ENCODE measurements at places on chromosomes 12 and 14. TPM values are rescaled to one million over a fixed set of nuclear protein-coding genes. Genes with fewer than 3 reads are reported as not detected.

SLC38A4 gene
- 1.0 TPM for total RNA-seq

NRL gene
- 1.4 TPM for total RNA-seq

UBR7 gene
- 18.7 TPM for total RNA-seq

- no peak for DNase-seq
Observed at GRCh38 chr12:100141666-100141997, 1.0 kb downstream of the BLTP3B start.

DCAF11 gene
- total RNA-seq, result 37.1 TPM

DNA sequence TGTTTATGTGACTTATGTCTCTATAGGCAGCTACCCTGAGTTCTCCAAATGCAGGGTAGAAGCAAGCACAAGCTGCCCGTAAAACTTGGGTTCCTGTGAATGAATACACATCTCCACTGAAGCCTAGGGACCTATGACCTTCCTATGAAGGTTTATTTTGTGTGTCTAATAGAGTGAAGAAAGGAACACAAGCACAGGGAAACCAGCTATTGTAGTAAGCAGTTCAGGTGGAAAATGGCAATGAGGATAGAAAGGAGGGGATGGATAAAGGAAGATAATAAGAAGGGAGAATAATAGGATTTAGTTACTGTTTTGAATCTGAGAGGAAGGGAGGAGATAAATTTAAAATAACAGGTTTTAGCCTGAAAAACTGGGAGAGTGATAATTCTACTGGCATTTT is 2.4 kb downstream of the PFKM start:
- no peak for DNase-seq

GRCh38 chr12:89051065-89051677 is 301.1 kb downstream of the DUSP6 start:
- no peak for DNase-seq

KRT77 gene
- total RNA-seq, result not detected

MYF6 gene
- total RNA-seq, result not detected

- DNase-seq, result no peak
Observed at GRCh38 chr12:76628745-76629144, 69.2 kb upstream of the OSBPL8 start.

PNN gene
- 37.7 TPM for total RNA-seq

RASSF9 gene
- 5.7 TPM for total RNA-seq

SCN8A gene
- 0.65 TPM for total RNA-seq

DNA sequence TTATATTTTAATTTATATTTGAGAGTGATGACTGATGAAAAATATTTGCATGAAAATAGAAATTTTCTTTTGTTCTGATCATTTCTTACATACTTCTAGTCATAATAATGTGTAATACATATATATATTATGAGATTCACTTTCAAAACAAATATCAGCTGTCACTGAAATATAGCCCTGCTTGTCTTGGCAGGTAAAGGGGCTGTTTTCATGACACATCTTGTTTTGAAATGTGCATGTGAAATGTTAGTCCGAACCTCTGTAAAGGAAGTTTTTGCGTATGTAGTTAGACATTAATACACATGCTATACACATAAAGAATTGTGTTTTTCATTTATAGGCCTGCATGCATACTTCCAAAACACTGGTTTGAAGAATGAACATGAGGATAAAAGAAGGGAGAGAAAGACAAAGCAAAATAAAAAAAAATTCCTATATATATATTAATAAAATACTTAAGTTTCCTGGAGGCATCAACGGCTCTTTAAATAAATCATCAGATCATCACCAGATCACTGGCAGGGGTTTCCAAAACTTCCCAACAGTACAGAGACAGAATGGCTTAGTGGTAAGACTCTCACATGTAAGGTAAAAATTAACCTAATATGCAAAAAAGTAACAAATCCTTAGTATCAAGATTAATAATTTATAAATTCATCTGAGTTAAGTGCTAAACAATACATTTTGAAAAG is 60.1 kb downstream of the SEL1L start:
- no peak for DNase-seq

DNA sequence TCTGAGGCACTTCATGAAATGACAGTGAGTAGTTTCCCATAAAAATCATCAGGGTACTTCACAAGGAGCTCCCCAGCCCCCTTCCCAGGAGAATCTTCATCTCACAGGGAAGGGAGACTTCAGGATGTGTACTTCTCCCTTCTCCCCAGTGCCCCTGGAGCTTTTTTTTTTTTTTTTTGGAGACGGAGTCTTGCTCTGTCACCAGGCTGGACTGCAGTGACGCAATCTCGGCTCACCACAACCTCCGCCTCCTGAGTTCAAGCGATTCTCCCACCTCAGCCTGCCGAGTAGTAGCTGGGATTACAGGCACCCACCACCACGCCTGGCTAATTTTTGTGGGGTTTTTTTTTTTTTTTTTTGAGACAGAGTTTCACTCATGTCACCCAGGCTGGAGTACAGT is 10.4 kb downstream of the ITPK1 start:
- DNase-seq, result no peak

GRCh38 chr12:25800101-25800500 is 158.4 kb upstream of the RASSF8 start:
- DNase-seq, result no peak

PDE3A gene
- total RNA-seq, result 52.8 TPM

OTX2 gene
- total RNA-seq, result not detected

DNA sequence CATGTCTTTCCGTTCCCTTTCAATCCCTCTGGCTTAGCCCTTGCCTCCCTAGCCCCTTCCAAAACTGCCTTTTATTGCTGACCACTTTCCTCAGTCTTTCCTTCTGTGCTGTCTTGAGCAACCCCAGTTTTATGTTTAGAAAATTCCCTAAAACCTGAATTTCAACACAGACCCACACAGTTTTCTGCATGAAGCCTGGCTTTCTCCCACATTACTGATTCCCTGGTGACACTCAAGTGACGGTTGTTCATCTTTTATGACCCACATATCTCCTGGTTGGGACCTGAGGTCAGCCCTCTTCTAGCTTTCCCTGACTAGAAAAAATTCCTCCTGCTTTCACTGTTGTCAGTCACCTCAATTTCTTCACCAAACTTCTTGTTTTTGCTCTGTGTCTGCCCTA is 21.0 kb downstream of the FGD4 start:
- no peak for DNase-seq

- DNase-seq, result no peak
Observed at GRCh38 chr12:114248527-114248926, 157.4 kb downstream of the TBX5 start.

DNA sequence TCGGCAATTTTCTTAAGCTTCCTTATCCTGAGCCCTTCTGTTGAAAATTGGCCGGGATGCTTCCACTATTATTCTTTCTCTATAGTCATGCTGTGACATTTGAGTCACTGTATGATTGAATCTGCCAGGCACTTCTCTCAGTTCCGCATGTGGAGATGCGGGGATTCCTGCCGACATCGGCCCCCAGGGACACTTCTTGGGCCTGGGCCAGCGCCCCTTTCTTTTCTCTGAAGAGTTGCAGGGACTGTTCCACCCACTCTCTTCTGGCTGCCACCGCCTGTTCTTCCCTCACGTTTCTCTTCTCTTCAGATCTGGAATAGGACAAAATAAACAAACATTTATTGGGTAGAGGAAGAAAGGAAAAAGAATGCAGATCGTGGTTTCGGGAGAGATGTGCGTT is 310.1 kb downstream of the ETNK1 start:
- DNase-seq, result no peak

TNS2 gene
- 218 TPM for total RNA-seq

All from posterior vena cava (tissue), 2 donors.